Activated naive CD4-positive, alpha-beta T cell treated with anti-CD3 and anti-CD28 coated beads for 36 hours (primary cell): ENCODE measurements at places on chromosomes 6 and 20. TPM values are rescaled to one million over a fixed set of nuclear protein-coding genes. Genes with fewer than 3 reads are reported as not detected.
A peak's percentile ranks its signal among the peaks of the same experiment; 100 is the strongest.

Gene UNC5CL
- 3.0 TPM for total RNA-seq

GRCh38 chr6:143064951-143065683 lies 4.4 kb downstream of the AIG1 start:
- no peak overlapping the region for H3K4me3 ChIP-seq
- no peak for DNase-seq
- H3K36me3 ChIP-seq: peaks cover 5% of the 10 kb centered on the region
- H3K27ac ChIP-seq: no peak overlapping the region

- peak overlapping the region; percentile 84 for H3K27ac ChIP-seq
- H3K27me3 ChIP-seq: no peaks in the 10 kb centered on the region
- no peaks in the 10 kb centered on the region for H3K36me3 ChIP-seq
- peaks cover 49% of the 10 kb centered on the region for H3K4me1 ChIP-seq
These were observed 236.3 kb upstream of the ZNF217 start for GRCh38 chr20:53829724-53830521.

Gene CSNK2A1
- total RNA-seq: 164 TPM

DNA sequence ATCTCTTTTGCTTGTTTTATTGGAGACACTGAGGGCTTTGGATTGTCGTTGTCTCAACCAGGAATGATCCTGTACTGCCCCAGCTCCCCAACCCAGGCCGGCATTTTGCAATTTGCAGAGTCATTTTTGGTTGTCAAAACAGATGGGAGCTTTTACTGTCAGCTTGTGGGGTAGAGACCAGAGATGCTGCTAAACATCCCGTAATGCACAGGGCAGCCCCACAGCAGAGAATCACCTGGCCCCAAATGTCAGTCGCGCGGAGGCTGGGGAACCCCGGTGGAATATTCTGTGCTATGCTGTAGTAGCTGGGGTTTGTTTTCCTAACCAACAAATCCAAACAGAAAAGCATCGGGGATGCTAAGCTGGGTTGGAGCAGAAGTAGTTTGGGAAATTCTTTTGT lies 99.7 kb downstream of the TSHZ2 start:
- no peaks in the 10 kb centered on the region for H3K27me3 ChIP-seq
- no peak overlapping the region for H3K4me3 ChIP-seq
- H3K36me3 ChIP-seq: peaks cover 25% of the 10 kb centered on the region
- DNase-seq: peak; percentile 79
- H3K4me1 ChIP-seq: peaks cover 61% of the 10 kb centered on the region

DNA sequence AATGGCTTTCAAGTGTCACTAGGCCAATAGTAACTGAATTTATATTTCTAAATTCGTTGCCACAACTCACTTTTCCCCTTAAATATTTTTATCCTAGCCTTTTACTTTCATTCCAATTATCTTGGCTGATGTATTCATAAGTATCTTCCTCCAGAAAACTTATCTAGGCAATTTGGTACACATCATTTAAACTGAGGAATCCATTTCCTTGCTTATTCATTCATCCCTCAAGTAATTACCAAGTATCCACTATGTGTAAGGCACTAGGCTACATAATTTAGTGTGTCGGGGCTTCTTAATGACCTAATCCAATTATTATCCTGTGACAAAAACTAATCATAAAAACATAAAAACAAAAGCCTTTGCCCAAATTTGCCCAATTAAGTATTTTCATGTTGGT lies 258.3 kb upstream of the TCF21 start:
- H3K4me1 ChIP-seq: no peaks in the 10 kb centered on the region
- no peak overlapping the region for H3K27ac ChIP-seq
- DNase-seq: no peak

- H3K36me3 ChIP-seq: peaks cover 6% of the 10 kb centered on the region
- peaks cover 5% of the 10 kb centered on the region for H3K4me1 ChIP-seq
- no peak overlapping the region for H3K27ac ChIP-seq
These were observed 170.8 kb downstream of the TMEM242 start for GRCh38 chr6:157152556-157152955.
